ENCODE measurements at places on chromosomes 16 and 17.

- DNase-seq: peak; percentile 35
Observed at GRCh38 chr16:67013823-67014633, 14.9 kb upstream of the CBFB start.

DNA sequence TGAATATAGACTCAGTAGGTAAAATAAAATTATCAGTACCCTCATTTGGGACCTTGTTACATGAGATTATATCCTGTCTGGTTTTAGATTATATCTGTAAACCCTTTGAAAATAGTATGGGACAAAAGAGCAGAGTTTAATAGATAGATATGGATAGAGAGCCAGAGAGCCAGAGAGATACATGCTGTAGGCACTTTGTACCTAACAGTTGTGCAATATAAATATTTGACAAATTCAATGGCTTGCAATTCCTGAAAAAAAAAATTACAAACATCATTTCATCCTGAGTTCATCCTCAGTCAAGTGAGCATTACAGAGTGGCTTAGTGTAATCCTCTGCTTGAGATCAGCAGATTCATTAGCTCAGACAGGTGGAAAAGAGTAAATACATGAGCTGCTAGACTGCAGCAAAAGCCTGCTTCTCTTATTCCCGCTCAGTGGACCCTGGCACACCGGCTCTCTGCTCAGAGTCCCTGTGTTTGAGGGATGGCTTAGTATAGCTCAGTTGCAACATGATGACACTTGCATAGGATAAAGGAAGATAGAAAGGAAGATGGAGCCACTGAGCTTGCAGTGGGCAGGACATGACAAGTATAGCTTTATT lies 931.6 kb upstream of the GOT2 start:
- no peak for DNase-seq

DNA sequence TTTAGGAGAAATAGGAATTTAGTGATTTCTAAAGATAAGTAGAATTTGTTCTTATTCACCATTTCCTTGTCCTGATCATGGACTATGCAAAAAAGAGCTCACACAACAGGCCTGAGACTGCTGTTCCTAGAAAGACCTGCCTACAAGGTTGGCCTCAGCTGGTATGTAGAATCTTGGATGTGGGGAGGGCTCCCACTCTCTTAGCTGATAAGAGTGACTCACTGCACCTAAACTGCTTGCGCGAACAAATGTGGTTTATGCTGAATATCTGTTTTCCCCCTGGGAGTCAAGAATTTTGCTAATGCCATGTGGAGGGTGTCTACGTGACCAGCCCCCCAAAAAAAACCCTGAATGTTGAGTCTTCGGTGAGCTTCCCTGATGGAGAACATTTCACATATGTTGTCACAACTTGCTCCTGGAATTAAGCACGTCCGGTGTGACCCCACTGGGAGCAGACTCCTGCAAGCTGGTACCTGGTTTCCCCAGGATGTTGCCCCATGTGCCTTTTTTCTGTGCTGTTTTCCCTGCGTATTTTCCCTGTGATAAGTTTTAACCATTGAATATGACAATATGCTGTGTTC lies 68.8 kb upstream of the HSBP1 start:
- DNase-seq: no peak

DNA sequence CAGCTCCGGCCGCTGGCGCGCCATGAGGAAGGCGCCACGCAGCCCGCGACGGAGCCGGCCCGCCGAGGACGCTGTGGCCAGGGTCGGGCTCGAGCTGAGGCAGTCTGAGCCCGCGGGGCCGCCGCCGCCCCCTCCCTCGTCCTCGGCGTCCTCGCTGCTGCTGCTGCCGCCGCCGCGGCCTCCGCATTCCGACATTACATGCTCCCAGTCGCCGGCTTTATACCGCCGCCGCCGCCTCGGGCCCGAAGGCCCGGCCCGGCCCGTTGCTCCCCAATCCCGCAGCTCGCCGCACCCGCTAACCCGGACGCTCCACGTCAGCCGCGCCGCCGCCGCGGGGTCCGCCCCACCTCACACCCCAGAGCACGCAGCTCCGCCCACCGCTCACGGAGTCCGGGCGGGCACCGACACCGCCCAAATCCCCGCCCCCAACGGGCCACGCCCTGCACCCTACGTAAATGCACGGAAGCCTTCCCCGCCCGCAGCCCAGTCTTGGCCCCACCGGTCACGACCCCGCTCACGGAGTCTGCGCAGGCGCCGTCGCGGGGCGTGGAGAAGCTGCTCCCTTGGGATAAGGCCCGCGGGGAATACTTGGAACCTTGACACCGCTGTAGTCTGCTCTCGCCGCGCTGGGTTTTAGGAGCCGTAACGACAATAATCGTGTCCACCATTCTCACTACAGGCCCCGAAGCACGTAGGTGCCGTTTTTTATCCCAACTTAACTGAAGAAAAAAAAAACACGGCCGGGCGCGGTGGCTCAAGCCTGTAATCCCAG lies at the start of gene TXNDC11:
TXNDC11 (minus strand) TSS at position 322 of the 772 bp plus-strand sequence; CDS start at position 195, 127 bp downstream.
- peak; percentile 91 for DNase-seq

- no peak for DNase-seq
Observed at GRCh38 chr17:73746314-73747073, 102.2 kb upstream of the SDK2 start.

DNA sequence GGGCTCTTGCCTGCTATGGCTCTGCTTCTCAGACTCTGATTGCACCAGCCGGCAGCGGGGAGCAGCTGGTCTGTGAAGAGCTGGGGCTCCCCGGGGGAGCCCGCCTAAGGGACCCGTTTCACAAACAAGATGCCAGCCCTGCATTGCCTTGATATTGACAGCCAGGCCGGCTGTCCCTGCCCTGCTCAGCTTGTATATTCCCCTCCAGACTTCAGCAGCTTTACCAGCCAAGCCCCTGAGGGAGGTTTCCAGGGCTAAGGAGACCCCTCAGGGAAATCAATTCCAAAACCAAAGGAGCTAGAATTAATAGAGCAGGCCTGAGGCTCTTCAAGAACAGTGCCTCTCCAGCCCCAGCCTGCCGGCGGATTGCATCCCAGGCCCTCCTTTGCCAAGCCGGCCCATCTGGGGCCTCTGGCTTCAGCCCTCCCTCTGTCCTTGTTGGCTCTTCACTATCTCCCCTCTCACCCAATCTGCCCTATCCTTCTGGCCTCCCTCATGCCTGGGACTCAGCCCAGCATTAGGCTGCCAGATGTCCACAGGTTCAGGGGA lies 5.7 kb downstream of the CALB2 start:
- DNase-seq: no peak

DNA sequence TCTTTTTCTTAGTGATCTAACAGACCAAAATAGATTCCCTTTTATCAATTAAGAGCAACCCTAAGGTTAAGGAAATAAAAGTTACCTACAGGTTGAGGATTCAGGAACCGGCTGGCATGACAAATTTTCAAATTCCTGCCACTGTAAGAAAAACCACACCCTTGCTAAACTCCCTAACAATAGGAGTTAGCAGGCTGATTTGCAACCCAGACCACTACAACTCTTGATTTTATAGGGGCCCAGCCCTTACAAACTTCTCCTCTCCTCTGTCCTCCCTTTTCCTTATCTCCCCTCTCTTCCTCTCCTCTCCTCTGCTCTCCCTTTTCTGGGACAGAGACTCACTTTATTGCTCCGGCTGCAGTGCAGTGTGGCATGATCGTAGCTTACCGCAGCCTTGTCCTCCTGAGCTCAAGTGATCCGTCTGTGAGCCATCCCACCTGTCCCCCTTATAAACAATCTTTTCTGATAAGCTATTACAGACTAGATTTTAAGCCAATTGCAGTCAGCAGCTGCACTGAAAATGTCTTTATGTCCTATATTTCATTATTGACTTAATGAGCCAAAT lies 418.9 kb downstream of the CDH8 start:
- no peak for DNase-seq

- DNase-seq: no peak
Observed at GRCh38 chr17:61305024-61305423, 94.6 kb upstream of the TBX2 start.

DNA sequence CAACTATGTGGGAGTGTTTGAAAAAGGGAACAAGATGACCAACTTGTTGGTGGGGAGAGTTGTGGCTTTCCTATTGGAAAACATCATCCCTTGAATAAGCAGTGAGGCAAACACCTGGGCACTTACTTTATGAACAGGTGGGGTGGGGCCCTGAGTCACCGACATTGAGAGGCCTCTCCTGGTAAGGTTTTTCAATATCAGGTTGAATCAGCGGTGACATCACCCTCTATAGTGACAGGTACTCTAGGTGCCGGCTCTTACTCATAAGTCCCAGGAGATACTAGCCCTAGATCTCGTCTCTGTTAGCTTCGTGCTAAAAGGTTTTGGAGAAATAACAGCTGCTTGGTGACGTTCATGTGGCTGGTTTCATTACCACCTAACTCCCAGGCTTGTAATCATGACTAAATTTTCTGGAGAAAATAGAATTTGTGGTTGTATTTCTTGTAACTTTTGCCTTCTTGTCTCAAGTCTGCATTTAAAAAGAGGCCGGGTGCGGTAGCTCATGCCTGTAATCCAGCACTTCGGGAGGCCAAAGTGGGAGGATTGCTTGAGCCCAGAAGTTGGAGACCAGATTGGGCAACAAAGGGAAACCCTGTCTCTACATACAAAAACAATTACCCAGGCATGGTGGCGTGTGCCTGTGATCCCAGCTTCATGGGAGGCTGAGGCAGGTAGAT lies 19.3 kb downstream of the CDH1 start:
- DNase-seq: peak; percentile 86

GRCh38 chr17:78488867-78489634 lies 88.1 kb downstream of the DNAH17 start:
- DNase-seq: no peak

DNA sequence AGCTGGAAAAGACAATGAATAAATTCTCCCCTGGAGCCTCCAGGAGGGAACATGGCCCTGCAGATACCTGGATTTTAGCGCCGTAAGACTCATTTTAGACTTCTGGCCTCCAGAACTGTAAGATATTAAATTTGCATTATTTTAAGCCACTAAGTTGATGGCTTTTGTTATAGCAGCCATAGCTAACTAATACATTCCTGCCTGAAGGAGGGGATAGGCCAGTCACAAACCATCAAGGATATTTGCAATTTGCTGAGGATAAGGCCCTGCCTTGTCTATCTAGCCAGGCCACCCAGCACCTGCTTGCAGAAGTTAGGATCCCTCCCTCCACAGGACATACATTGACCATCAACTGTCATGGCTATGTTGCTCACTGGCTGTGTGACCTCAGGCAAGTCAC lies 4.9 kb upstream of the KCNG4 start:
- DNase-seq: no peak

GRCh38 chr17:6422654-6423241 lies 12.2 kb downstream of the AIPL1 start:
- DNase-seq: no peak

DNA sequence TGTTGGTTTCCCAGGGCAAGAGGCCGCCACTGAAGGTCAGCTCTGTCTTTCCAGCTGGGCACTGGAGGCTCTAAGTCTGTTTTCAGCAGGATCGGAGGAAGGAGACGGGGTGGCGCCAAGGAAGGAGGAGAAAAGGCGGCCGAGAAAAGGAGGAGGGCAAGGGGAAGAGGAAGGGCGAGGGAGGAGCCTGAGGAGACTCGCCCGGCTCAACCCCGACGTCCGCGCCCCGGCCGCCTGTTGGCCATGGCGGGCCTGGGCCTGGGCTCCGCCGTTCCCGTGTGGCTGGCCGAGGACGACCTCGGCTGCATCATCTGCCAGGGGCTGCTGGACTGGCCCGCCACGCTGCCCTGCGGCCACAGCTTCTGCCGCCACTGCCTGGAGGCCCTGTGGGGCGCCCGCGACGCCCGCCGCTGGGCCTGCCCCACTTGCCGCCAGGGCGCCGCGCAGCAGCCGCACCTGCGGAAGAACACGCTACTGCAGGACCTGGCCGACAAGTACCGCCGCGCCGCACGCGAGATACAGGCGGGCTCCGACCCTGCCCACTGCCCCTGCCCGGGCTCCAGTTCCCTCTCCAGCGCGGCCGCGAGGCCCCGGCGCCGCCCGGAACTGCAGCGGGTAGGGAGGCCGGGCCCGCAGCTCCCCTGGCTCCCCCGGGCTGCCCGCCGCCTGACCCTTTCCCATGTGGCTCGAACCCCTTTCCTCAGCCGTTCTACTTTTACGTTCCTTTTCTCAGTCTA lies at the start of gene RNF135:
RNF135 (plus strand) TSS at position 209 of the 737 bp plus-strand sequence; CDS start at position 244, 35 bp downstream.
- peak; percentile 73 for DNase-seq

DNA sequence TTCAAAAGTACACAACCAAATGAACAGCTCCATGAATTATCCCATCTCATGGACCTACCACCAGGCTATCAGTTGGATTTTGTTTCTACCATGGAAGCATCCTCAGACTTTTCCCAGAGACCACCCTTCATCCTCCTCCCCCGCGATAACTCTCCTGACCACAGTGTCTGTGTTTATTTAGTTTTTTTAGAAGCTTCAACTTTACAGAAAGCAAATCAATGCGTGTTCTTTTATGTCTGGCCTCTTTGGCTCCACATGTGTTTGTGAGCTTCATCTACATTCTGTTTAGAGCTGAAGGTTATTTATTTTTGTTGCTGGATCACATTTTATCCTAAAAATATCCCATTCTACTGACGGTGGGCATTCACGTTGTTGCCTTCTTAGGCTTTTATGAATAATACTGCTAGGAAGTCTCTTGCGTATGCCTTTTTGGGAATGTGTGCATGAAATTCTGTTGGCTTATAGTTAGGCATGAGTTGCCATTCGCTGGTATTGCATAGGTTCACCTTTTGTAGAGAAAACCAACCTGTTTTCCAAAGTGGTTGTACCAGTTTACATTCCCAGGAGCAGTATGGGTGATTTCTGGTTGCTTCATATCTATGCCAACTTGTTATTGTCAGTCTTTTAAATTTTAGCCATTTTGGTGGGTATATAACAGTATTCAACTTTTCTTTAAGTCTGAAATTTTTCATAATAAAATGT lies 83.0 kb downstream of the CMIP start:
- DNase-seq: no peak

- DNase-seq: no peak
Observed at GRCh38 chr17:47742319-47743181, 9.5 kb downstream of the TBX21 start.

DNA sequence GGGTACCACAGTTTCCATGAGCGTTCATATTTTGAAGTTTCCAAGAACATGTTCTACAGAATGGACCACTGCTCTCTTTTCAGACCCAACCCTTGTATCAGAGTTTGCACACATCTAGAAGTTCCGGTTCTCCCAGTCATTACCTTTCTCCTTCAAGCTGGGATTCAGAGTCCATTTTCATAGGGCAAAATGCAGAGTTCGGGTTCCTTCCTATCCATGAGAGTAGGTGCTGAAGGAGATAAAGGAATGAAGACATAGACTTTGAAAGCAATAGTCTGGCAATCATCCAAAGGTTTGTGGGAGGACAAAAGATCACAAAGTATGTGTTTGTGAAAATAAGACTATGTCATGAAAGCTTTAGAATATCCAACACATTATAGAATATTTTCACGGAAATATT lies 699.6 kb downstream of the MAF start:
- no peak for DNase-seq

DNA sequence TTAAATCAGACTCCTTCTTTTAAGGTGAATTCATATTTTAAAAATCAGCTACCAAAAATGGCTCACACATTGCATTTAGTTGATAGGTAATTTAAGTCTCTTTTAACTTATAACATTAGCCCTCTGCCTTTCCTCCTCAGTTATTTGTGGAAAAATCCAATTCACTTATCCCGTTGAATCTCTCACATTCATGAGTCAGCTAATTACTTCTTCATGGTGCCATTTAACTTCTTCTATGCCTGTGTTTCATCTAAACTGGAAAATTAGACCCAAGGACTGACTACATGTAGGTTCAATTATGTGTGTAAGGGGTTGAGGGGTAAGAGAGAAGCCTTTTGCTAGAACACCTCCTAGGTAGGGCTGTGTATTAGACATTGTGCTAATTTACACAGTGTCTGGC lies 18.4 kb upstream of the SLFN5 start:
- no peak for DNase-seq

All from DMS79 (cell line).